ENCODE measurements at places on chromosomes 1 and 21.

DNA sequence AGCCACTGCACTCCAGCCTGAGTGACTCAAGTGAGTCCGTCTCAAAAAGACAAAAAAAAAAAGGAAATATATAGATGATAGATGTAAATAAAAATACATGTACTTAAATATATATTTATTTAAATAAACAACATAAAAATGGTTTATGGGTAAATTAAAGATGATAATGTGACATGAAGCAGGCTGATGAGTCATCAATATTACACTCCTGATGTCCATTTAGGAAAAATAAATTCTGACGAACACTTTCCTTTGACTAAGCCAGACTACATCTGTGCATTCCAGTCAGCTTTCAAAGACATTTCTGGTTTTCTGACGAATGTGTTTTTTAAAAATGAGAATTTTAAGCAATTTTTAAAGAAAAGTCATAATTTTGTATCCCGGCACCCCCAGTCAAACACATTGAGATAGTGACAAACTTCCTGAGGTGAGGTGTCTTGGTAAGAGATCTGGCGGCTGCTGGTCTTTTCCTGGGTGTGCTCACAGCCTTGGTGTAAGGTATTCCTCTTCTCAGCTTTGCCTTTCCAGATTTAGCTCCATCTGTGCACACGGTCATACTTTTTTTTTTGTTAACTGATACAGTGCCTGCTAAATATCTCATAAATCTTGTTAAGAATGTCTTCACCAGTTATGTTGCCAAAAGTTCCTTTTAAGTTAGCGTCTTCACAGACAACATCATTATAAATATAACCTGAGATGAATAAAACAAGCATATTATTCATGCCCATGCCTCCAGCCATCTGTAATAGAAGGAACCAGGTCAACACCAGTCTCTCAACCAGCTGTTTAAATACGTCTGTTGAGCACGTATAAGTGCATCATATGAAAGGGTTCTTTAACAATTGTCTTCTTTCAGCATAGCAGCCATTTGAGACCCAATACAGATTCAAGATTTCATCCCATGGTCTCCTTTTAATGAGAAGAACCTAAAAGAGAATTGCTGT, 214.5 kb upstream of the PLD5 start:
- no peak for DNase-seq

DNA sequence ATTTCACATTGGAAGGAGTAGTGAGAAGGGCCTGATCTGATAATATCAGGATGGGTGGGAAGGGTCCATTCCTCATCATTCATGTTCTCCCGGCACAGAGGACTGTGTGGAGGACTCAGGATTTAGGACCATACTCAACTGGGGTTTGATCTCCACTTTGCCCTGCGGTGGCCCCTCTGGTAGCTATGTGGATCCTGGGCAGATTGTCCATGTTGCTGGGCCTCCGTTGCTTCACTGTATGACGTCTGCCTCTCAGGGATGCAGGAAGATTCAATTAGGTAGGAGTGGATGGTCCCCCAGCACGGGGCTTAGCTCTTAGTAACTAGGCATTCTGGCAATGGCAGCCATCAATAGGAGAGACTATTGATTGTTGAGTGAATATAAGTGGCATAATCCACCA, 2.3 kb downstream of the ETS2 start:
- no peak for DNase-seq

DNA sequence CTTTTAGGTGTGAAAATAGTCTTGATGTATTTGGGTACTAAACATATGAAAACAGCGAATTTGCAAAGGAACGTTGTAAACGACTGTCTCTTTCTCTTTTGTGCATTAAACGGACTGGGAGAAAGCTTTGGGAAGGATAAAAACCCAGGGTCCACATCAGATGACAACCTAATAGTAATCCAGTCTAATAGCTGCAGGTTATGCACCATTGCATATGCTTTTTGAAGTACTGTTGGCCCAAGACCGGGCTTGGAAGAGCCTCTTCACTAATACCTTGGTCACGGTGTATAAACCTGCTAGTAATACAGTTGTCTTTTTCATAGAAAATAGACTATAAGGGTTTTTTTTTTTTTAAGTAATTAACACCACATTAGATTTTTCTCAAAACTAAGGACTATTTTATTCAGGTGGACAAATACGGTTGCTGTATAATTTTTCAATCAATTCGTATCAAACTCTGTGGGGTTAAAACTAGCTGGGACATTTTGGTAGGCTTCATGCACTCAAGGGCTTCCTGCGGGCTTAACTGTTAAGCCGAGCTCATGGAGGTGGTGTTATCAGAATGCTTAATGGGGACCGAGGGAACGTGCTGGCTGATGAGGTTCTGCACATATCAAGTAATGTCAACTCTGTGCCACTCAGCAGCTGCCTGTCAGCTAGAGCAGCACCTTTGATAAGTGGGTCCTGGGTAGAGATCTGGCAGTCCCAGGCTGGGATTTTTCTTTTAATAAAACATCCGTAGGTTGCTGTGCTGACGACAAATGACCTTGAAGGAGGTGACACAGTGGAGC, 2.1 kb downstream of the RYR2 start:
- no peak for DNase-seq

DNA sequence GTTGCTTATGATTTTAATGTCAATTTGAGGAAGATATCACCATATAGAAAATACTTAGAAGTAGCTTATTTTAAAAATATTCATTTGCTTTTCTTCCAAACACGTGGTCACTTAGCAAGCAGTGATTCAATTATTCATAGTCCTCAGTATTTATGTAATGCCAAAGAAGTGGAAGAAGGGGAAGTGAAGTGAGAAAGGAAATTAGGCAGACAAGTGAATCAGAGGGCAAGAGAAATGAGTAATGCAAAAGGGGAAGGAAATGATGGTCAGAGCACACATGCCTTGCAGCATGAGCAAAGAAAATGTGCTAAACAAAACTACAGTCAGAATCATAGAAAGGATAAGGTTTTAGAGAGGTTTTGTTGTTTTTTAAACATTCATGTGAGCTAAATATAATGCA, 31.8 kb downstream of the SDCCAG8 start:
- DNase-seq = no peak

- DNase-seq = no peak
Observed at GRCh38 chr1:115764541-115764940, 4.0 kb downstream of the CASQ2 start.

DNA sequence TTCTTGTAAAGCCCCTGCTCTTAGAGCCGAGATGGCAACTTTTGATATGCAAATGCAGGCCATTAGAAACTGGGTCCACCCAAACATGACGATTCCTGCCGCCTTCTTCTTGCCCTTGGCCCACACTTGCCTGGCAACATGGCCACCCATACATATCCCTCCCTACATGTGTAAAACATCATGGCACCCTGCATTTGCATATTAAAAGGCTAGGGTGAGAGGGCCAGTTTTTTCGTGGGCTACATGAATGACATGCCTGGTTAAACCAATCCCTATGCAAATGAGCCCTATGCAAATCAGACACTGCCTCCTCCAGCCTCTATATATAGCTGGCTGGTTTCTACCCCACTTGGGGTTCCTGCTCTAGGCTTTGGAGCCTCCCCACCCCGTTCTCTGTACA, 18.8 kb downstream of the PLA2G2A start:
- no peak for DNase-seq

GRCh38 chr1:60277269-60277668, 203.7 kb upstream of the C1orf87 start:
- no peak for DNase-seq

DNA sequence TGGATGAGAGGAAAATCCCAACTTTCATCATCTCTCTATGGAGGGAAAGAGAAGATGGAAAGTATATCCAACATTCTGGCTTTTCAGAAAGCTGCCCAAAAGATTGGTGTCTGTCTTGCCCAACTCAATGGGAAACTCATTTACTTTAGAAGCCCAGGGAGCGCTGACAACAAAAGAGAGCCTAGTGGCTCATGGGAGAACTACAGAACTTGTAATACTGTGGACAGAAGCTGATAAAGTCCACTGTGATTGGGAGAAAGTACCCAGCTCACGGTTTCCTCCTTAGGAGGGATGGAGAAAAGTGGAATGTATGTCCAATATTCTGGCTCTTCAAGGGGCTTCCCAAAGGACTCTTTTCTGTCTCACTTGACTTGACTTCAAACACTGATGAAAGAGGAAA, 66.0 kb downstream of the RGS21 start:
- DNase-seq = no peak

DNA sequence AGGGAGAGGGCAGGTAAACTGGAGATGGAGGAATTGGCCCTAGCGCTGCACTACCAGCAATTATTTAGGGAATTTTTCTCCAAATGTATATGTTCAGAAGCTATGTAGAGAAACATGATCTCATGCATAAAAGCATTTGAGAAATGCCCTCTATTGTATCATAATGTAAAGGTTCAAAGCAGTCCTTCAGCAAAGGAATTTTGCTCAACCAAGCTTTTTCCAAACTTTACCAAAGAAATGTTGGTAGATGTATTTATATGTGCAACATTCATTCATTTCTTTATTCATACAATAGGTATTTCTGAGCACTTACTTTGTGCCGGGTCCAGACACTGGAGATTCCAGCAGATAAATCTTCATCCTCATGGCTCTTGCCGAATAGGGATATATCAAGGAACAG, 64.4 kb downstream of the XCL1 start:
- no peak for DNase-seq

DNA sequence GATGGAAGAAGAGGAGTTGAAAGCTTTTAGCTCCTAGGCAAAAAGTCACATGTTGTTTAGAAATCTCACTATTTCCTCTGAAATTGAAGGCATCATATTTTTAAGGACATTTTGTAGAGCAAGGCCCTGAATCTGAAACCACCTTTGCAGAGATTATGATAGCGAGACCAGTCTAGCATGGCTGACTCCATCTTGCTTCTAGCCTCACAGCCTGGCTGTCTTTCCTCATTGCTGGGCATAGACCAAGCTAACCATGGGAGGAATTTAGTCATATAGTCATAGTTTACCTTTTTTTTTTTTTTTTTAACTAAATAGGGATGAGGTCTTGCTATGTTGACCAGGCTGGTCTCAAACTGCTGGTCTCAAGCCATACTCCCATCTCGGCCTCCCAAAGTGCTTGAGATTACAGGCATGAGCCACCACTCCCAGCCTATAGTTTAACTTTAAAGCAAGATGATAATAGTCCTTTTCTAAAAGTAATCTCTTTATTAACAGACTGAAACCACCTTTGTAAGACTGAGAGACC, 42.2 kb upstream of the ZNF326 start:
- DNase-seq = no peak

- DNase-seq = peak; percentile 52
Observed at GRCh38 chr1:77832901-77833300, 53.5 kb downstream of the MIGA1 start.

DNA sequence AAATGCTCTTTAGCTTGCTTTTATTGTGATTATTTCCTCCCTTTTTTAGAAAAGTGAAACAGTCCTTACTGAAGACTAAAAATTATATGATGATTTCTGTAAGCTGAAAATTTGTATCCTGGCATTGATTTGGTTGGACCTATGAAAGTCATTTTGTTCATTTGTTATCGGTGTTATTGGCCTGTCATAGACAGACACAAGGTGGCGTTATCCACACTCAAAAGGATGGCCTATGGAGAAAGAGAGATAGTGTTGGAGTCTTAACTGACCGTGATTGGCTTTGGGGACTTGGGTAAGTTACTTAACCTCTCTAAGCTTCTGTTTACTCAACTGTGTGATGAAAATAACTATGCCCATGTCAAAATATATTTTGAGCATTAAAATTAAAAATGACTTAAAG, 203.6 kb upstream of the CHODL start:
- no peak for DNase-seq
